Umbilical cord (tissue), 2 donors: ENCODE measurements at places on chromosomes 3 and 15.

DNA sequence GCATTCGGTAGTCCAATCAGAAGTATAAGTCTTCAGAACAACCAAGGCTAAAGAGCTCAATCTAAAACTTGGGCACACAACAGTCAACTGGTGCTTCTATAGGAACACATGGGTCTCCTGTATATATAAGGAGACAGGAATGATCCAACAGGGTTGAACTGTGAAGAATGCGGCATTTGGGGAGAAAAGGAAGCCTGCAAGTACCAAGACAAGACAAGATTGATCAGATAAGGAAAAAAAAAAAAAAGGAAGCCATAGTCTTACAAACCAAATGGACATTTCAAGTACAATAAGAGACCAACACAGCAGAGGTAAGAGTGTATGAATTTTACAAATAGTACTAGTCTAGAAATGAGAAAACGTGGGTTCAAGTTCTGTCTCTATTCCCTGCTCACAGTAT, 6.5 kb downstream of the CPEB1 start:
- no peak for DNase-seq

DNA sequence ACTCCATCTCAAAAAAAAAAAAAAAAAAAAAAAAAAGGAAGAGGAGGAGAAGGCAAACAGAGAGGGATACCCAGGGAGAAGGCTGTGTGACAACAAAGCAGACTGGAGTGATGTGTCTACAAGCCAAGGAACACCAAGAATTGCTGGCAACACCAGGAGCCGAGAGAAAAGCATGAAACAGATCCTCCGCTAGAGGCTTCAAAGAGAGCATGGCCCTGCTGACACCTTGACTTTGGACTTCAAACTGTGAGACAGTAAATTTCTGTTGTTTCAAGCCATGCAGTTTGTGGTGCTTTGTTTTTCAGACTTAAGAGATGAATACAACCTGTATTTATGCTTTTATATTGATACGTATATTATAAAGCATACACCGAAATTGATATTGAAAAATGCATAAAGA, 74.3 kb upstream of the TRA2B start:
- DNase-seq = no peak

- DNase-seq = no peak
Measured at GRCh38 chr3:180926526-180926925, 14.1 kb downstream of the FXR1 start.

DNA sequence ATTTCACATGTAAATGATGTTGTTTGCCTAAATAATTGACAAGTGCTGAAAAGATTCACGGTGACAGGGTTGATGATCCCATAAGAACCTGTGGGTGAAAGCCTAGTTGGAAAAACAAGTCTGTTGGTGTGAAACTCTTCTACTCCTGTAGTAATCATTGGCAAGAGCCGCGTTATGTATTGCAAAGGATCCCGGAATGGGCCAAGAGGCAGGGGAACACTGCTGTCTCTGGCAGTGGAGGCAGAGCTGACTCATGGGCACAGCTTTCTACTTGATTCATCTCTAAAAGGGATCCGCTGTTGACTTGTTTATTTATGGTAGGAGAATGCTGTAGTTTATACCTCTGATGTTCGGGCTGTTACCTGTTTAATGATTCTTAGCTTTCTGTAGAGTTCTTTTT, 63.1 kb downstream of the MAP6D1 start:
- no peak for DNase-seq

- no peak for DNase-seq
Measured at GRCh38 chr15:27574541-27575054, 524.5 kb downstream of the OCA2 start.

- DNase-seq = no peak
Measured at GRCh38 chr15:90870354-90871138, 2.2 kb downstream of the FURIN start.

DNA sequence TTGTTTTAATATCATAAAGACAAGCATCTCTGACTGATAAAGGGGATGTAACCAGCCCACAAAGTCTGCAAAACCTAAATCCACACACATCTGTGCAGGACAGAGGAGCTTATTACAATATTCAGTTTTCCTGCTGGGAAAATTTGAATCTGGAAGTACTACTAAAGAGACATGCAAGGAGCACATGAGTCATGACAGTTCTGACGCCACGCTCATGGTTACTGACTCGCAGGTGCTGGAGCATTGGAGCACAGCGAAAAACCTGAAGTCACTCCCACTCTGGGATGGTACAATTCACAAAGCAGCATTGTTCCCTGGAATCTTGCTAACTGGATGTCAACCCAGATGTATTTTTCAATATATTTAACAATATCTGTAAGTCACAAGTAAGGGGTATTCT, 7.6 kb upstream of the ISL2 start:
- DNase-seq = no peak

GRCh38 chr15:77525907-77526594, 105.4 kb downstream of the HMG20A start:
- no peak for DNase-seq

- no peak for DNase-seq
Measured at GRCh38 chr3:136671921-136672320, 80.3 kb downstream of the STAG1 start.

GRCh38 chr3:64894006-64894405, 206.2 kb upstream of the ADAMTS9 start:
- DNase-seq = no peak

DNA sequence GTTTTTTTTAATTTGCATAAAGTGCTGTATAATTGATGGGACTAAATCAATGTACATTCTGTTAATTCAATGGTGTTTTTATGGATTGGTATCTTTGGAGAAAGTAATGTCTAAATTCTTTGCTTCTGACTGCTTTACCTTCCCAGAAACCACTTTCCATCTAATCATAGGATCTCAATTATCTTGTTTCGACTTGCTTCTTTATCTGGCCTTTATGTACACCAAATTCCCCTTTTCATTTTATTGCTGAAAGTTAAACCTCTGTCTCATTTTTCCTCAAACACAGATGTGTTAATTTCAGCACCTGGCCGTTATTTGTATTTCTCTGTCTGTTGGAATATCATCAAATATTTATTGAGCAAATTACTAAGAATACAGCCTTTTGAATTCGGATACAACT, 287.3 kb upstream of the GBE1 start:
- no peak for DNase-seq

DNA sequence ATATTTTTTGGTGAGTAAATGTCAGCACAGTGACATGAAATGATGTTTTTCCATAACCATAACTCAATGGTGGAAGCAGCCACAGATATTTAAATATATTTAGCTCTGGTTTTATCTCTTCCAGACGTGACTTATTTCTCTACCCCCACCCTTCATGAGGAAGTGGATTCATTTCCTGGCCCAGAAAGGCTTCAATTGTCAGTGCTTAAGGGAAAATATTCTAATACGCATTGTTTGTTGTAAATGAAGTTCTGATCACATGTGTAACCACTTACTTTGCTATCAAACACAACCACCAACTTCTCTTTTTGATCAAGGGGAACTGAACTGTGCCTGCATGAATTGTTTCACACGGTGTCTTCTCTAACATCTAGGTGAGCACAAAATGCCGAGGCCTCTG, 14.0 kb downstream of the CLDN16 start:
- DNase-seq = no peak

DNA sequence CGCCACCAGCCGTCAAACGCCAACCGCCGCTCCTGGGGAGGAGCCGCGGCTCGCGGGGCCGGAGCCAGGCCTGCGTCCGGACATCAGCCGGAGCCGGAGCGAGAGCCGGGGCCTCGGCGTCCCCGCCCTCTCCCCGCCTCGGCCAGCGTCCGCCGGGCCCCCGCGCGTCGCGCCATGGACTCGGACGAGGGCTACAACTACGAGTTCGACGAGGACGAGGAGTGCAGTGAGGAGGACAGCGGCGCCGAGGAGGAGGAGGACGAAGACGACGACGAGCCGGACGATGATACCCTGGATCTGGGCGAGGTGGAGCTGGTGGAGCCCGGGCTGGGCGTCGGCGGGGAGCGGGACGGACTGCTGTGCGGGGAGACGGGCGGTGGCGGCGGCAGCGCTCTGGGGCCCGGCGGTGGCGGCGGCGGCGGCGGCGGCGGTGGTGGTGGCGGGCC, 359 bp downstream of the ARIH1 start:
- no peak for DNase-seq

DNA sequence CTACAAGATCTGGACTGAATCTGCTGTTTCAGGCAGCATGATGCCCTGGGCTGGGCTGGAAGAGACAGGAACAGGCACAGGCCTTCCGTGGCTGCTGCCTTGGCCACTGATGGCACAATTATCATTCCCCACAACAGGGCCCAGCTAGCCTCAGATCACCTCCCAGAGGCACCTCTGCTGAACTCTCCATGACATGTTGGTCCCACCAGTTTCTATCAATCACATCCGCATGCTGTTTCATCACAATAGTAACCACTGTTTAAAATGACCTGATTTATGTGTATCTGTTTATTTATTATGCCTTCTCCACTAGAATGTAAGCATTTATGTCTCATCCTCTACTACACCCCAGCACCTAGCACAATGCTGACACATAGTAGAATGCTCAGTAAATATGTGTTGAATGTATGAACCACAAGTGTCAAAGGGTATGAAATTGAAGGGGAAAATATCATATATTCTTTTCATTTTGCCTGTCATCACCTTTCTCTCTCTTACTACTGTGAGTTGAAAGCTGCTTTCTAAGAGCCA, 32.7 kb upstream of the ZBTB38 start:
- no peak for DNase-seq

DNA sequence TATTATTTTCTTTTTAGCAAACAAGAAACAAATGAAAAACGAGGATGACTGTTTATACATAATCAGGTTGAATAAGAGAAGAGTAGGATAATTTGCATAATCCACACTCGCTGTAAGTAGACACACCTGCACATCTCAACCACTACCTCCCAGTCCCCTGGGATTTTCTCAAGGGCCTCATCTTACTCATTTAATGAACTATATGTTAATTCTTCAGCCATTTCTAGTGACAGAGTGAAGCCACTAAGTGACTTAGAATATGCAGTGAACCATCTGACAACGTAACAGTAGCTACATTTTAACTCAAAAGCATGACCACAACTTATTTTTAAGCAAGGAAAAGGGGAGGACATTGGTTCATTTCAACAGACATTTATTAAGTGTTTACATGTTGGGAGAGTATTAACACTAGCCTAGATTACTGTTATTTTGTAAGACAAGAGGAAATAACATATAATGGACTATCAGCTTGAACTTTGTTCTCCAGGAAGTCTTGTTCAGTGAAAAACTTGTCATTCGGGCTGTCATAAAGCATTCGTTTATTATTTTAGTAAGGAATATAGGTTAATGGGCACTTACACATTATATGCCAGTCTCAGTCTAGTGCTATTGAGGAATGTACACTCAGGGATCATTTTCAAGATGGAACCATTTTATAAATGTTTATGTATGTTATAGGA, 173.0 kb upstream of the ROBO2 start:
- no peak for DNase-seq

GRCh38 chr3:79162653-79163052, 605.1 kb downstream of the ROBO1 start:
- DNase-seq = no peak

- no peak for DNase-seq
Measured at GRCh38 chr3:107629566-107629965, 106.8 kb downstream of the BBX start.

- DNase-seq = no peak
Measured at GRCh38 chr3:78868570-78868969, 899.2 kb downstream of the ROBO1 start.

DNA sequence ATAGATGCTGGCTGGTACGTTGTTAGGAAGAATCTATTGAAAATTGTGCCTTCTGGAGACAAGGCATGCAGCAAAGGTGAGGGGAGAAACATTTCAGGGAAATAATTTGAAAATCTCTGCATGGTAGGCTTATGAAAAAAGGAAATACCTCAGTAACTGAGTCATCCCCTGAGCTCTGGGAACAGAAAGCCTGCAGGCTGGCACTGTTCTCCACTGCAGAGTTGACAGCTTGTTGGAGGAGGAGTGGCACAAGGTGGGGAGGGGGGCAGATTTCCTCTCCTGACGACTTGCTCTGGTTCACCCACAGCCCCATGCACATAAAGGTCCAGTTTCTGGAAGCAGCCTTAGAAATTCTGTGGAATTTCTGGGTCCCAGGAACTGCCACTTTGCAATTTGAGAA, 179.4 kb downstream of the ABHD5 start:
- DNase-seq = peak; percentile 81

DNA sequence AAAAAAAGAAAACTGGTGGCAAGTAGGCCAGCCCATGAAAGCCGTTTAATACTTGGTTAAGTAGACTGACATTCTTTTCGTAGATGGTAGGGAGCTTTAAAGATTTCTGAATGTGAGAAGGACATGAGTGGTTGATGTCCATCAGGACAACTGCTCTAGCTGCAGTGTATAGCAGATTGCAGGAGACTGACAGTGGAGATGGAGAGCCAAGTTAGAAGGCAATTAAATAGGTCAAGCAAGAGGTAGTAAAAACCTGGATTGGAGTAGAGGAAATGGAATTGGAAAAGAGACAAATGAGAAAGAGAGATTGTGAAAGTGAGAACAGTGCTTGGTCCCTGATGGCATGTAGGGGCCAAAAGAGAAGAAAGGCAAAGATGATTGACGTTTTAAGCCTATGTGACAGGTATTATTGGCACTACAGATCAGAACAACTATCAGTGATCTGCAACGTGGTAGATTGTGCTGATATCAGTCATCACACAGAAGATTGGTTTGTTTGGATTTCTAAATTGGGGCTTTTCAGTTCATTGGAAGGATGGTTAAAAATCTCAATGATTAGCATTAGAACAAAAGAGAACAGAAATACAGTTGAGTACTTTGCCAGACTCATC, 74.0 kb downstream of the CNTN4 start:
- no peak for DNase-seq

DNA sequence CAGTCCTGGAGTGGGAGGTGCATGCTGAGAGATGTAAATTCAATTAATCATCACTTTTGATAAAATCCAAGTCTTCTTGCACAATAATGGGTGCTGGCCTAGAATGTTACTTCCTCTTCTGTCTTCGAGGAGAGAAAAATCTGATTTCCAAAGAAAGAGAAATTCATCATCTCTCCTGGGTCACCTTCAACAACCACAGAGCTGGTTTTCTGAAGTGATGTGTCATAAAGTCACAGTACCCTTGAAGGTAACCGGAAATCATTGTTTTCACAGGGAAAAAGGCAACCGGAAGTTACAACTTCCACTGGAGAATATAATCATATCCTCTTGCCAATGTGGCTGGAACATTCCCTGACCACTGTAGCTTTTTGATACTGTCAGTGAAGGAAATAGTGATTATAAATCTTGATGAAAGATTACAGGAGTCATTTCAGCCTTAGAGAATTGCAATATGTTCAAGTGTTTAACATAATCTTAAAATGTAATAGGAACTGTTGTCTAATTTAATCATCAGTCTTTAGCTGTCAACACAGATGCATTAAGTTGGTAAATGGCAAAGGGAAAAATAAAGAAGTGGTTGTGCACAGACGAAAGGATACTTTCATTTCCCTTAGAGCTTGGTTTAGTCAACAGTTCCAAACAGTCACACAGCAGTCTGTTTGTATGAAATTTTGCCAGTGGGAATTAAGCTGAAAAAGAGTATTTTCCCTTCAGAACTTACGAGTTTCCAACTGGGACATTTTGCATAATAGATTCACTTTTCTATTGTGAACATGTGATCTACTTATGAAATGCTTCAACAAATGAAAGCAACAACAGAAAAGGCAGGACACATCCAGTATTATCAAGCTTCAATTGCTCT, 106.5 kb upstream of the SLC4A7 start:
- DNase-seq = peak; percentile 72
